ENCODE measurements at places on chromosomes 1 and 21.
A peak's percentile ranks its signal among the peaks of the same experiment; 100 is the strongest.

- peak; percentile 79 for DNase-seq
These were observed at the start of gene C1orf35 for GRCh38 chr1:228102791-228103620. Gene C1orf35 (minus strand): TSS chr1:228103325. CDS start chr1:228103227, 98 bp downstream.

GRCh38 chr1:220011620-220012019, 34.7 kb downstream of the EPRS1 start:
- no peak for DNase-seq

DNA sequence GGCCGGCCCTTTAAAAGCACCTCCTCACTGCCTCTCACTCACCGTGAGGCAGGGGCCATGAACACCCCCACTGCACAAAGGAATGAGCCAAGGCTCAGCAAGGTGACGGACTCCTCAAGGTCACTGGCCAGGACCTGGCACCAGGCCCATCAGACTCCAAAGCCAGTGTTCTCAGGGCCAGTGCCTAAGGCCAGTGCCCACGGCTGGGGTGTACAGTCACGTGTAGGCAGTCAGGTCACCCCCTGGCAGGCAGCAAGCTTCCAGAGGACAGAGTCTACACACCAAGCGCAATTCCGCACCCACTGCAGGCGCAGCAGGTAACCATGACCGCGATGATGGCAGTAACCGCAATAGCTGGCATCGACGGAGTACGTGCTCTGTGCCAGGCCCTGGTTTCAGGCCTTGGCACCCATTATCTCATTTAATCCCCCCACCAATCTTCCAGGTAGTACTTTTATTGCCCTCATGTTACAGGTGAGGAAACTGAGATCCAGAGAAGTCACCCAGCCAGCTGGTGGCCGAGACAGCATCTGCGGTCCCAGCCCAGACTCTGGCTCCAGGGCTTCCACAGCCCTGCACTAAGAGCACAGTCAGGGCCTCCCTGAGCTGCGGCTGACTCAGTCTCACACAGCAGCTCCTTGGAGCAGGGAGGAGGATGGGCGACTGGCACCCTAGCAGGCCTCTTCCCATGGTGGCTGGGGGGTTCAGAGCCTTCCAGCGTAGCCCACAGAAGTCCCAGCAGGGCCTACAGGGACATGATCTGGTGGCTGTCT, 27.0 kb downstream of the RAP1GAP start:
- DNase-seq = no peak

DNA sequence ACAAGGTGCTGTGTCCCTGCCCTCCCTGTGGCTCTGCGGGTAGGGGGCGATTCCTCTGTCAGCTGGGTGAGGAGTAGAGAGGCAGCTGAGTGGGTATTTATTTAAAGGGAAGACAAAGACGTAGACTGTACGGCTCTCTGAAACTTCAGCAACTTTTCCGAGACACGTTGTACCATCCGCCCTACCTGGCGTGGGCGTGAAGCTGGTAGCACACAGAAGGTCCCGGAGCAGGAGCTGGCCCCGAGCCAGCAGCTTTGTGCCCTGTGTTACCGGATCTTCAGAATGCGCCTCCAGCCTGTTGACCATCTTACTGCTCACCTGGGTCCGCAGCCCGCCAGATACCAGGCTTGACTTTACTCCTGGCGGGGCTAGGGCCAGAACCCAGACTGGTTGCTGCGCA, 34.9 kb downstream of the PRKCZ start:
- no peak for DNase-seq

DNA sequence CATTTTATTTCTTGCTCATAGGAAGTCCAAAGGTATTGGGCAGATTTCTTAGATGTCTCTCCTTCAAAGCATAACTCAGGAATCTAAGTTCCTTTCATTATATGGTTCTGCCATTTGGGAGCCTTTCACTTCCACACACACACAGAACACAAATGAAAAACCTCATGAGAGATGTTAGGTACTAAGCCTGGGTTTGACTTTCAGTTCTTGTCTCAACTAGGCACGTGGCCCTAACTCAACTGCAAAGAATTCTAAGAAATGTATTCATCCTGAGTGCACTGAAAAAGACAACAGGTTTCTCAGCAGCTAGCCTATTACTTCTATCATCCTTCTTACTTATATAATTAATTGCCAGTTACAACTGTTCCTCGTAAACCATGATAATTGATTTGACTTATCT, 190.0 kb upstream of the SAMSN1 start:
- DNase-seq = no peak

GRCh38 chr21:42266971-42267556, 48.1 kb downstream of the ABCG1 start:
- DNase-seq = no peak

- DNase-seq = no peak
These were observed 22.5 kb downstream of the RSPH1 start for GRCh38 chr21:42473498-42474042.

- no peak for DNase-seq
These were observed 19.4 kb upstream of the CADM3 start for GRCh38 chr1:159152031-159152430.

GRCh38 chr1:242212401-242212800, 213.5 kb upstream of the MAP1LC3C start:
- DNase-seq = no peak

DNA sequence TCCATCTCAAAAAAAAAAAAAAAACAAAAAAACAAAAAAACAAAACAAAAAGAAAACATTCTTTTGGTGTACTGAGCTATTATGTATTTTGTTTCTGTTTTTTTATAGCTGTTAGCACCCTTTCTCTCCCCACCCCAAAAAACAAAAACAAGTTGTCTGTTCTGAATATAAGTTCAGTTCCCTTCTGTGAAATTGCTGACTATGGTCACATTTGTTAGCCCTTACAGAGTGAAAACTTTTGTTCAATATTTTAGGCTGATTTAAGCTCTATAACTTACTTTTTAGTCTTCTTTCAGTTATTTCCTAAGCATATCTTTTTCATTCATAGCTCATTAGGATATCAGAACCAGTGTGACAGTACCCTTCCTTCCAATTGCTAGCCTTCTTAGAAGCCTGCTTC, 1056.6 kb upstream of the NCAM2 start:
- DNase-seq = no peak

DNA sequence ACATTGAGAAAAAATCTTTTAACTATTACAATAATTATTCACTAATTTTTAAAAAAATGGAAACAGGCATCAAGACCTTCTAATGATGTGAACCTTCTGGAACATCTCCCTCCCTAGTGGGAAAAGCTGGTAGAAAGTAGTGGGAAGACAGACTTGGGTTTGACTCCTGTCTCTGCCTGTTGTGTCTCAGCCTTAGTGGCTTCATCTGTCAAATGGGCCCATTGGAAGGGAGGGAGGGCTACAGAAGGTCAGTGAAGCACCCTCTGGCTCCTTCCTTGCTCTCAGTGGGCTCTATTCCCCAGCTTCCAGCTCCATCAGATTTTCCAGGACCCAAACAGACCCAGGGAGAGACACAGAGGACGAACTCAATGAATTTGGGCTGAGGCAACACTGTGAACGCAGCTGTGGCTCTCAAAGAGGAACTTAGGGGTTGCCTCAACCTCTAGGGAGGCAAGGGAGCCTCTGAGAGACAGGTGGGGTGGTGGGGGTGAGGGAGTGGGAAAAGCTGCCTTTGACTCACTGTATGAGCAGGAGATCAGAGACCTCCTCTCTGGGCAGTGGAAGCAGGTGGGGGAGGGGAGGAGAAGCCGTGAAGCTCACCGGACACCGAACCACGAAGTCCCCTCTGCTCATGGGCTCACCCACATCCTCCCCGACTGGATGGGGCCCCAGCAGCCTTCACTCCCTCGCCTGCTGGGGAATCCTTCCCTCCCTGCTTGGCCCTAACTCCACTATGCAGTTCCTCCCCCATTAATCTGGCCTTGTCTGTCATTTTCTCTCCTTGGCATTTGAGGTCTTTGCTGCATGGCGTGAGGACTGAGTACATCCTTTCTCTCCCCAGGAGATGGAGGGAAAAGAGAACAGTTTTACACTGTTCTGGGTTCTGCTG, 4.5 kb downstream of the CNR2 start:
- no peak for DNase-seq

DNA sequence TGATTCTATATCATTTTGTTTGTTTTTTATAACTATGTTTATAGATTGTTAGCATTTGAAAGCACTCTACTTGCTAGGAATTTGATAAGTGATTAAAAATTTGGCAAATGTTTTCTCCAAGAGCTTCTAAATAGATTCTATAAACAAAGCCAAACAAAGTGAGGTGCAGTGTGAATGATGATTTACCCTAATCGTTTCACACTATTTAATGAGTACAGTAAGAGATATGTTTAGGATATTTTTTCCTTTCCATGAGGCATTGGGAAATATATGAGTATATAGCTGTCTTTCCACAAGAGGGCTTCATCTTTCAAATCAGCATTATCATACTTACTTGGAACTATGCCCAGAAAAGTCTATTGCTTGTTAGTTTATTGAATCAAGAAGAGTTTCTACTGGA, 277.0 kb upstream of the BRINP3 start:
- peak; percentile 78 for DNase-seq

- no peak for DNase-seq
These were observed 502.8 kb downstream of the SMYD3 start for GRCh38 chr1:246004301-246004700.

DNA sequence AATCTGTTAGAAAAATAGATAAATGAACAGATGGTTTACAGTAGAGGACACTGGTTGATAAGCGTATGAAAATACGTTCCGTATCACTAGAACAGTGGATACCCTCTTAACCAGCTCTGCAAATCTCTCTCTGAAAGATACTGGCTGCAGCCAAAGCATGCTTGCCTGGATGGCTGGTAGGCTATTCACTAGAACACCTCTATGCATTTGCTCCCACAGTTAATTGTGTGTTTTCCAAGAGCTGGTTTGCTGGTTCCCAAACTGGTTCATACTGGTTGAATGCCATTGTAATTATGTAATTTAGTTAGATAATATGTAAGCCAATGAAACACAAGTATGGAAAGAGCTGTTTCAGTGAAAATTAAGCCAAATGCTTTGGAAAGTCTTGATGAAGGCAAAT, 126.6 kb downstream of the C1orf21 start:
- DNase-seq = no peak

- no peak for DNase-seq
These were observed 72.8 kb upstream of the ATP5PO start for GRCh38 chr21:33988237-33989017.

DNA sequence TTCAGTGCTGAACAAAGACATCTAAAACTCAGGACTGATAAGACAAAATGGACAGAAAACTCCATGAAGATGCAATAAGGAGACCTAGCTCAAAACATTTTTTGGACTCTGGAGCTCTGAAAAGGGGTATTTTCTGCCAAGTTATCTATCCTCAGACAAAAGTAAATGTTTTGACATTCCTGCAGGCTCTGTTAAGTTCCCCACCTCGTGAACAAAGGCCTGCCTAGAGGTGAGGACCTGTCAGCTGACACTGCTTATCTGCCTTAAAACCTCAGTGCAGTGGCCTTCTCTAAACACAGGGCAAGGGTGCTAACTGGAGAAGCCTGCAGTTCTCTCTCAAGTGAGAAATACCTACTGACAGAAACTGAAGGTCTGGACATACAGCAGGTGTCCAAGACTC, 41.1 kb downstream of the COLGALT2 start:
- no peak for DNase-seq

- DNase-seq = no peak
These were observed 162.6 kb downstream of the HHIPL2 start for GRCh38 chr1:222385262-222385661.

DNA sequence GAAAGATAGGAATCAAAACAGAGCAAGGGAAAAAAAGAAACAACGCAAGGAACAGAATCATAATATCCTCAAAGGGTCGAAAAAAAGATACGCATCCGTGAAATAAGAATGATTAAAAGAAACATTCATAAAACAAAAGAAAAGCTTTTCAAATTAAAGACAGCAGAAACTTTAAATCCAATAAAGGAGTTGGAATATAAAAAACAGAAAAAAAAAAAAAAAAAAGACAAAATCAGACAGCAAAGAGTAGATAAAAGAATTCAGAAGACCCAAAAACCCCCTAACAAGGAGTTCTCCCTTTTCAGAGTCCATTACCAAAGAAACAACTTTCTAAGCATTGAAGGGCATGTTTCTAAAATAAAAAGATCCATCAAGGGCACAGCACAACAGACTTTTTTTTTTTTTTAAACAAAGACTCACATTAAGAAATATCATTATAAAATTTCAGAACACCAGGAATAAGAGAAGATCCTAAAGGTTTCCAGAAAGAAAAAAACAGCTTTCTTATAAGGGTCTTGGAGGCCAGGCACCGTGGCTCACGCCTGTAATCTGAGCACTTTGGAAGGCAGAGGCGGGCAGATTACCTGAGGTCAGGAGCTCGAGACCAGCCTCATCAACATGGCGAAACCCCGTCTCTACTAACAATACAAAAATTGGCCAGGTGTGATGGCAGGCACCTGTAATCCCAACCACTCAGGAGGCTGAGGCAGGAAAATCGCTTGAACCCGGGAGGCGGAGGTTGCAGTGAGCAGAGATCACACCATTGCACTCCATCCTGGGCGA, 44.7 kb downstream of the ENAH start:
- DNase-seq = no peak

GRCh38 chr1:21891621-21892479, 45.3 kb downstream of the HSPG2 start:
- DNase-seq = no peak

DNA sequence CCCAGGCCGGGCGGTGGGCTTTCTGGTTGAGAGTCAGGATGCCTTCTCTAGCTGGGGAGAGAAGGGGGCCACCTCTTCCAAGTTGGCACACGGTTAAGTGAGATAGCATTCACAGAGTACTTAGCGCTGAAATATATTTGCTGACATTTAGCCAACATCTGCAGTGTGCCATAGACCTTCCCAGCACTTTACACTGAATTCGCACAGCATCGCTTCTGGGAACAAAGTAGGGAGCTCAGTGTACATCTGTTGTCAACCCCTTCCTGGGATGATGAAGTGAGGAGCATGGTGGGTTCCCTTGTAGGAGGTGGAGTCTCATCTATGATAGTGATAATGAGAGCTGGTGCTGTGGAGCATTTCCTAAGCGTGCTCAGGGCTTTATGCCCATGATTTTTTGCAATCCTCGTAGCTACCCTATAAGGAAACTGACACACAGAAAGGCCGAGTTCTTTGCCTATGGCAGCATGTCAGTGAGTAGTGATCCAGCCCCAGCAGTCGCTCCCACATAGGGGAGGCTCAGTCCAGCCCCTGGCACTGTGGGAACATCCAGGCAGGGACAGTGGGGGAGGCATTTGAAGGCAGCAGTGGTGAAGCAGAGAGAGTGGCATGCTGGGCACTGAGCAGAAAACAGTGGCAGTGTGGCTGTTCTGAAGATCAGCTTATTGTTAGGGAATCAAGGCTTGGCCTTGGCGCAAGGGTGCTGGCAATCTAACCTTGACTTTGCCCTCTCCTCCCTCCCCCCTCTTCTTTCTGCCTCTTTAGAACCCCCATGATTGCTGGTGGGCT, 176.2 kb downstream of the PGBD5 start:
- no peak for DNase-seq

Measured in amniotic stem cell (primary cell).